ENCODE measurements at places on chromosomes 13 and 19.

DNA sequence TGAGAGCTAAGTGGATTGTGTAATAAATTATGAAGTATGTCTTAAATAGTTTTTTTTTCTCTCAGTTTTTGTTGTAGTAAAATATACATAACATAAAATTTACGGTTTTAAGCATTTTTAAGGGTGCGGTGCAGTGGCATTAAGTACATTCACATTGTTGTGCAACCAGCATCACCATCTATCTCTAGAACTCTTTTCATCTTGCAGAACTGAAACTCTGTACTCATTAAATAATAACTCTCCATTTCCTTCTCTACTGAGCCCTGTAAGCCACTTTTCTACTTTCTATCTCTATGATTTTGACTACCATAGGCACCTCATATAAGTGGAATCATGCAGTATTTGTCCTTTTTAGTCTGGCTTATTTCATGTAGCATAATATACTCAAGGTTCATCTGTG is 87.1 kb downstream of the GJA3 start:
- DNase-seq, result no peak

- DNase-seq, result no peak
These were observed 25.6 kb upstream of the PCCA start for GRCh38 chr13:100063333-100063732.

DNA sequence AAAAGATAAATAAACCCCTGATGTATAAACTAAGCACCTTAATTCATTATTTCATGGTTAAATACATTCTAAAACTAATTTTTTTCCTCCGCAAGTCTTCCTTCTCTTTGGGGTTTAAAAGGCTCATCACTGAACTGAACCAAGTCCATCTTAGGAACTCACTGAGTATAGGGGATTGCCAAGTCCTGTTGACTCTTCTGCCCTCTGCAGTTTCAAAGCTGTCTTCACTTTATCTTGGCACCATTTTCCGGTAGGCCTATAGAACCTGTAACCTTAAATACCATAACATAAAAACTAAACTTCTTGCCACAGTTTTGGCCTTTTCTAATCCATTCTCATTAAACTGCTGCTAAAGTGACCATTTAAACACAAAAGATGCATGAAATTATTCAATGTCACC is 66.5 kb upstream of the USPL1 start:
- peak; percentile 73 for DNase-seq

GRCh38 chr13:99489028-99489427 is 12.2 kb upstream of the TM9SF2 start:
- DNase-seq, result peak; percentile 26

GRCh38 chr13:77036279-77036678 is 9.3 kb upstream of the FBXL3 start:
- no peak for DNase-seq

DNA sequence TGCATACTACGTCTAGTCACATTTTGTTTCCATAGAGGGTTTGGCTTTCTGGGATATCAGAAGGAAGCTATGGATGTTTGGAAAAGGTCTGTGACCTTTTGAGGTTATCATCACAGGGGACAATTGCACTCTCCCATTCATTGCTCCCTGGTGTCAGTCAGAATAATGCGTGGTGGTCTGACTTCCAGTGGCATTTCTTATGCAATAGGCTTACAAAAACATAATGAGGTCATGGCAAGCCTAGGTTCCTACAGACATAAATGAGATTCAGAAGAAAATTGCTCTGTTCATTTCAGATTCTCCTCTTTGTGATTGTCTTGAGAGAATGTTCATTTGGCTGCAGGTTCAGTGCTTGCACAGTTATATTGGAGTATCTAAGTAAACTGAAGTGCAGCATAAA is 54.6 kb downstream of the ARHGAP35 start:
- no peak for DNase-seq

- DNase-seq, result no peak
These were observed 21.0 kb downstream of the SMIM24 start for GRCh38 chr19:3459089-3459881.

GRCh38 chr13:98647121-98647520 is 70.2 kb upstream of the STK24 start:
- DNase-seq, result no peak

- DNase-seq, result no peak
These were observed 2.9 kb downstream of the SLC7A9 start for GRCh38 chr19:32866564-32867265.

- no peak for DNase-seq
These were observed 67.9 kb downstream of the ATP11A start for GRCh38 chr13:112757759-112758086.

DNA sequence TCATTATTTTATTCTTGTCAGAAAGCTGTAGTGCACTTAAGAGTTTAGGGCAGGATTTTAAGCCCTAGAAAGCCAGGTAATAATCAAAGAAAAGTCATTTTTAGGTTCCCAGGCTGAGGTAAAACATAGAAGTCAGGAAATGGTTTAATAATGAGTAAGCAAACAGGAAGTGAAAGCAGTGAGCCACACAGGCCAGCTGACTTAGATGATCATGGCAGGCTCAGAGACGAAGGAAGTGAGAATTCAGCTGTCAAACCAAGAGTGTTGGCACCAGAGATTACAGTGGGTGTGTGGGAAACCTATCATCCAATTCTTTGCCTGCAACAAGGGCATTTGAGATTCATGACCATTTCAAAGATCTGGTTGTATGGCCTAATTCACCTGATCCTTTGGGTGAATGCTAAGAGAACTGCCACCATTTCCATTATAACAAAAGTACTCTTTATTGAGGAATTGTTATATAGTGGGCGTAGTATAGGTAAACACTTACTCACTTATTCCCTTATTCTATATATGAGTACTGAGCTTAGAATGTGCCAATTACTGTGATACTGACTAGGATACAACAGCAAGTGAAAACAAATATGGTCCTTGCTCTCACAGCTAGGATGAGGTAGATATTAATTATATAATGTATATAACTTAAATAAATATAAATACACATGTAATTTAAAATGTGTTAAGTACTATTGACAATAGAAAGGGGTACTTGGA is 103.7 kb upstream of the EDNRB start:
- peak; percentile 73 for DNase-seq

GRCh38 chr19:45911291-45911690 is 3.3 kb downstream of the NANOS2 start:
- no peak for DNase-seq

DNA sequence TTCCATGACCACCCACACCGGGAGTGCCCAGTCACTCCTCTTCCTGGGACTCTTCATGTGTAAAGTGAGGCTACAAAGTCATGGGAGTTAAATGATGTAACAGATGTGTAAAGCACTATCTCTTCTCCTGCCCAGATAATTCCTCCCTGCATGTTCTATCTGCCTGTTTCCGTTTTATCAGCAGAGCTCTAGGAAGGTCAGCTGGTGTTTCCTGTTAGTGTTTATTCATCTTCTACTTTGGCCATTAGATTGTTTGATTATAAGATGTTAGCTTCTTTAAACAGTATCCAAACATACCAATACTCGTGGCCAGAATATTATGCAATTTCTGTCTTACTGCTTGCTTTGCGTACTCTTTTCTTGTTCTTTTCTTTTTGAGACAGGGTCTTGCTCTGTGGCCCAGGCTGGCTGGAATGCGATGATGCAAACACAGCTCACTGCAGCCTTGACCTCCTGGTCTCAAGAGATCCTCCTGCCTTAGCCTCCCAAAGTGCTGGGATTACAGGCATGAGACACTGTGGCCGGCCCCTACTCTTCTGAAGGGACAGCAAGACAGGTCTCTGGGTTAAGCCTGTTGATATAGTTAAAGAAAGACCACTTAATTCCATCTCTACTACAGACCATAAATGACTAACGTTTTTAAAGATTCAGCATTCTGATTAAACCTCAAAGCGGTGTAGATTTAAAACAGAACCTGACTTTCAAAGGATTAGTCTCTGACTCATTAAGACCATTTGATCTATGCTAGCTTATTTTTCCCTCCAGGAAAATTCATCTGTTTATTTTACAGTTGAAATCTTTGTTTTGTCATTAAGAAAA is 97.4 kb upstream of the AKAP11 start:
- DNase-seq, result no peak

DNA sequence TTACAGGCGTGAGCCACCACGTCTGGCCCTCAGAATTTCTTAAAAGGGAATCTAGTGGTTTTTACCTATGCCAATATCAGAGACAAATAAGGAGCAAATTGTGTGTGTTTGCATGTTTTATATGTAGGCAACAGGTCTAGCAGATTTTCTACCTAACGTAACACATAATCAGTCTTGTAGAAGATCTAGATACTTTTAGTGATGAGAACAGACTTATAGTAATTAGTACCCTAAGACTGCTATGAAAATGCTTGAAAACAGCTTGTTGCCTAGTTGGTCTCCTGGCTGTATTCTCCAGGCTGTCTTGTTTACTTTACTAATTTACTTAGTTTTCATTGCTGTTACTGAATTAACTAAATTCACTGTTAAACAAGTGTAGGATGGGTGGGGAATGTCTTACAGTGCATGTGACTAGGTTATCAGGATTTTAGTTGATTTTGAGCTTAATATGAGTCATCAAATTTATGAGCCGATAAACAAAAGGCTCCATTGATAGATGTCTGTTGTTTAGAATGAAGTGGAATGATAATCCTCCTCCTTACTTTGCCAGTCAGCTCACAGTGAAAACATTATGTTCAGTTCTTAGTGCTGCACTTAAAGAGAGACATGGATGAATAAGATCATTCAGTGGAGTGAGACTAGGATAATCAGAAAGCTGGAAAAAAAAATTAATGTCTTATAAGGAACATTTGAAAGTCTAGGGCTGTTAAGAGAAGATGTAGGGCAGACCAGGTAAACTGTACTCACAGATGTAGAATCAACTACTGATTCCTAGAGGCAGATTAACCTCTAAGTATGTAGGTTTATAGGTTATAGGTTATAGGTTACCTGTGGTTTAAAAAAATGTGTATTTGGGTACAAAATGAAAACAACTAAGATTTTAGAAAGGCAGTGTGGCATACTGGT is 22.4 kb downstream of the GTF2F2 start:
- DNase-seq, result no peak

DNA sequence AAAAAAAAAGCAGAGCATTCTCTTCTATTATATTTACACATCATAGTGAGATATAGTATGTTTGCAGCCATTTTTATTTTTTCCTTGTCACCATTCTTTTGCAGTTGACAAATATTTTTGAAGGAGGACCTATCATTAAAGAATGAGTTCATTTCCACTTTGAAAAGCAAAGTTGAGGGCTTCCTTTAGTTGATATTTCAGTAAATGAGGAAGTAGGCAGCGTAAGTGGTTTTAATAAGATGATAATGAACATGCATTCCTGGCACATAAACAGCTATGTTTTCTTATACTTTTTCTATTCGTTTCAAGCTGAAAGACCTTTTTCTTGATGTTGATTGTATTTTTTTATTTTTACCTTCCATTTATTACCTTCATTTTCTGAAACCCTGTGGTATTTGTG is 66.2 kb downstream of the ZMYM2 start:
- DNase-seq, result peak; percentile 6

DNA sequence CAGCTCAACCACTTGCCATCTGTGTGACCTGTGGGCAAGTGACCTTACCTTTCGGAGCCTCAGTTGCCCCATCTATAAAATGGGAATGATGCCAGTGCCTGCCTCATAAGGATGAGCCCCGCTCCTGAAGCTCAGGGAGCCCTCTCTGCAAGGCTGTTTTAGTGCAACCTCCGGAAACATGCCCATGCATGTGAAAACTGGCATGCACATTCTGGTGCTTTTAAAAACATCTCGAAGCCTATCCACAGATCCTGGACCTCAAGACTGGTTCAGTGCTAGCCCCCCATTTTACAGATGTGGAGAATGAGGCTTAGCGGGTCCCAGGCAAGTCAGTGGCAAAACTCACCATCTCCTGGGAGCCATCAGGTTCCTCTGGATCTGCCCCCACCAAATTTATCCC is 5.6 kb downstream of the CADM4 start:
- no peak for DNase-seq

GRCh38 chr19:17599780-17600179 is 44.3 kb downstream of the COLGALT1 start:
- DNase-seq, result no peak

DNA sequence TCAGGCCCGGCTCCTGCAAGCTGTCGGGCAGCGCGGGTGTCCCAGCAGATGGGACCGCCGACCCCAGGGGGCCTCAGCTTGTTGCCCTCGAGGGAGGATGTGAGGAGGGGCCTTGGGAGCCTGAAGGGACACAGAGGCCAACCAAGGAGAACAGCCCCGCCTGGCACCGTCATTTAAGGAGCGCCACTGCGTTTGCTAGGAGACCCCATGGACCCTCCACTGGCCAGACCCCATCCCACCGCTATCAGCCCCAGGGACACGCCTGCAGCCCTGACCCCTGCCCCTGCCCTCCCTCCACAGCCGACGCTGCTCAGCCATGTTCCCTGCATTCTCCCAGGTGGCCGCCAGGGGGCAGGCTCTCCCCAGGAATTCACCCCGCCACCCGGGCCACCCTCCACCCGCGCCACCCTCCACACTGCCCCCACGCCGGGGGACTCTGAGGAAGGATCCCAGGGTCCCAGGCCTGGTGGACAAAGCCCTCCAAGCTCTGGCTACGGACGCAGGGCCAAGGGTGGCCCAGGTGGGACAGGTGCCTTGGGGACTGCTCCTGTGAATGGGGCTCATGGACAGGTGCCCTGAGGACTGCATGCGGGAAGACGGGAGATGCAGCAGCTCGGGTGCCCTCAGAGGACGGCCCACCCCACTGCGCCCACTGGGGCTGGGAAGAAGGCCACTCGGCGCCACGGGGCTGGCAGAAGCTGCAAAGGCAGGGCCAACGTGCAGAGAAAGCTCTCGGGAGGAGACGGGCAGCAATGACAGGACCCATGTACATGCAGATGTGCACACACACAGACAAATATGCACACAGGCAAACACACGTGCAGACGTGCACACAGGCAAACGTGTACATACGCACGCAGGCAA is 34.4 kb downstream of the PIP5K1C start:
- DNase-seq, result peak; percentile 7

DNA sequence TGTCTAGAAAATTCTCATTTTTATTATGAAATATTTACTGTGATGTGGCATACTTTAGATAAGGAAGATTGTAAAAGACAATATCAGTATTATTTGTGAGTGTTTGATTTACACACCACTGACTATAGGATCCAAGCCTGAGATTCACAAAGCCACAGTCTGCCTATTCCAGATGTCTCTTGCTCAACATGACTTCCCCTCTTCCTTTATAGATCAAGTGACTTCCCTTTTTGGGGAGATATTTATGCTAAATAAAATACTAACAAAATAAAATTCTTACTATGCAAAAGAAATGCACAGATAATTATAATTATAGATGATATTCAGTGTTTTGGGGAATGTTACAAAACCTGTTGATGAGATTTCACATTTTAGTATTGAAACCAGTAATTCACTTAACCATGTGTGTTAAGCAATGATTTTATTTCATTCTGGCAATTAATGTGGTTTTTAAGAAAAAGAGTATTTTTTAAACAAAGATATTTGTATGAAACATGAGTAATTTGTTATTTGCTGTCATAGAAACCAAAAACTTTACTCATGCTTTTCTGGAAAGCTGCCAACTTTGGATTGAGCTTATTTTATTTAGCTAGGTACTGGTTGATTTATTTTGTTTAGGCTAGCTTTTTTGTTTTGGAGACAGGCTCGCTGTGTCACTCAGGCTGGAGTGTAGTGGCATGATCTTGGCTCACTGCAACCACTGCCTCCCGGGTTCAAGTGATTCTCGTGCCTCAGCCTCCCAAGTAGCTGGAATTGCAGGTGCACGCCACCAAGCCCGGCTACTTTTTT is 13.7 kb upstream of the GPR183 start:
- DNase-seq, result peak; percentile 91

All from AML-193 (cell line).